ENCODE measurements at places on chromosomes 7 and 10. TPM values are rescaled to one million over a fixed set of nuclear protein-coding genes. Genes with fewer than 3 reads are reported as not detected.

DNA sequence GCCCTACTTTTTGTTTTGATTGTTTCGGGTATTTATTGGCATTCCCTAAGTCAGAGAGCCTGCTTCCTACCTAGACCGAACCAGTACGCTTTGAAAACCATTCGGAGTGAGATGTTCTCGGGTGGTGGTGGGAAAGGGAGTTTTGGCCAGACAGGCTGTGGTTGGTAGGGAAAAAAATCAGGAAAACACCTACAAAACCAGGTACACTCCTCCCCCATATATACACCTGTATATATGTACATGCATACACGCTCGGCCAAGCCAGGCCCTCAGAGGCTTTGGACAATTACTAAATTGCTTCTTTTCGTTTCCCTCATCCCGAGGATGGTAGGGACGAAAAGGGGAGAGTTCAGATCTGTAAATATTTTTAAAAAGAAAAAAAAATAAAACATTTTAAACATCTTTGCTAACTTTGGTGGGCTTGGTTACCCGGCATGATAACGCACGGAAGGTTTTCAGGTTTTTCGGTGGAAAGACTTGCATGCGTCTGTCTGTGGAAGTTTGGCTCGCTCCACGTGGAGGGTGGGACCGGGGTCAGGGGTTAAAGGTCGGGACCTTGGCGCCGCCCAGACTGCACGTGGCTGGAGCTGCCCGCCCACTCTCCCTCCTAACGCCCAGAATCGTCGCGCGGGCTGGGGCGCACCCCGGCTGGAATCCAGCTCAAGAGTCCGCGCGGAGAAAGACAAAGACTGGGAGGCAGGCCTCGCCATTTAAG, 2.5 kb downstream of the HMX2 start:
- DNase-seq: no peak

GRCh38 chr7:11120675-11121220, 147.1 kb downstream of the PHF14 start:
- DNase-seq: no peak

GRCh38 chr7:37990337-37990736, 69.9 kb downstream of the EPDR1 start:
- DNase-seq: no peak

DNA sequence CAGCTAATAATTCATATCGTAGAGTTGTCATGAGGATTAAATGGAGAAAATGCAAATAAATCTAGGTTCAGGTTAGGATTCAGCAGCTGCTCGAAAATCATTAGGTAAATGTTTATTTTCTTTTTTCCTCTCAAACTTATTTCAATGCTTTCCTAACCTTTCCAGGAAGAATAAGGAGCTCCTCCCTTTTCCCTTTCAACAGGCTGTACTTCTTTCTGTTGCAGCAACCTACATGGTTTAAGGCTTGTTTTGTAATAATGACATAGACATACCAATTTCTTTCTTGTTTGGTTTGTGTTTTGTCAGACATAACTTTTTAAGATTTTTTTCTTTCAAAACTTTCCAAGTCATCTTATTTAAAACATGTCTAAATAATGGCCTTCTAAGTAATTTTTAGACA, 18.2 kb downstream of the GPR141 start:
- no peak for DNase-seq

- DNase-seq: no peak
Observed at GRCh38 chr7:29805031-29805430, 1.3 kb upstream of the WIPF3 start.

DNA sequence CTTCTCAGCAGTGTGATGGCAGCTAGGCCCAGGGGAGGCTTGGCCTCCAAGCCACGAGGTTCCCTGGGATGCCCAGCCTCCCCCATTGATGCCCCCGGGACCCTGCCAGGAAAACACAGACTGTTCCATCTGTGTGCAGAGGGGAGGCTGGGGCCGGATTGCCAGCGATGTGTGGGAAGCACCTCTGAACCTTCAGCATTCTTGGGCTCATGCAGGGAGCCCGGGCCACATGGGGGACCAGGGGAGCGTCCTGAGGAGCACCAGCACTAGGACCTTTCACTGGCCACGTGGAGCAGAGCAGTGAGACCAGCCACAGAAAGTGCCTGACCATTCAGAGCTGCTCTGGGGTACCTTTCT, 2.6 kb downstream of the IMPDH1 start:
- DNase-seq: no peak

- DNase-seq: peak; percentile 69
Observed at GRCh38 chr7:150962553-150963399, 15.3 kb downstream of the KCNH2 start.

DNA sequence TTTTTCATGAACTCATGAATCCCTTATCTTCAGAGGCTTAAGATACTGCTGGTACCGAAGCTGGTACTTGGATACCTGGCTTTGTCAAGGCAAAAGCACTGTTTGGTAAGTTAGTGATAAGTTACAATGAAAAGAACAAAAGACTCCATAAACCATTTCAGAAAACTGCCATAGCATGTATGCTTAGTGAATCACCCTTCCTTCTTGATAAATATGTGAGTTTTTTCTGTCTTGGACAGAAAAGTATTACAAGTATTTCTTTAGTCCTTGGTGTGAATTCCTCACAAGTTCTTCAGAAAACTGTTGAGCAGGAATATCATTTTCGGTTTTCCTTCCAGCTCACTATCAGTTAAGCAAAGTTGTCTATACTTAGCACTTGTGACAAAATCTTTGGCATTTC, 25.6 kb downstream of the PUS7 start:
- DNase-seq: no peak

DNA sequence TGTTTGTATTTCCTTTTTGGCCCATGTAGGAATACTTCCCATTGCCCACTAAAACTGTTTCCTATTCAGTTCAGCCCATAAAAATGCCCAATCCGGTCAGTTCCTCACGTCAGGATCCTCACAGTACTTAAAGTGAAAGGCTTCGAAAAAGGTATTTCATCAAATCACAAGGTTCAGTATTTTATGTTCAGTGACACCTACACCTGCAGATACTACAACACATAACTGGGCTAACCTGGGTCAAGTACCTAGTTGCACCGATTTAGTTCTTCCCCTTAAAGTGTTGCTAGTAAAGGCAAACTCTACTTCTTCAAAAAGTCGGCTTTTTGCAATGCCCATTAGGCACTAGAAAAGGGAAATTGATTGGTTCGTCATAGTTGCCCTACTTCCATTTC, 1.1 kb downstream of the SNX13 start:
- DNase-seq: no peak

DNA sequence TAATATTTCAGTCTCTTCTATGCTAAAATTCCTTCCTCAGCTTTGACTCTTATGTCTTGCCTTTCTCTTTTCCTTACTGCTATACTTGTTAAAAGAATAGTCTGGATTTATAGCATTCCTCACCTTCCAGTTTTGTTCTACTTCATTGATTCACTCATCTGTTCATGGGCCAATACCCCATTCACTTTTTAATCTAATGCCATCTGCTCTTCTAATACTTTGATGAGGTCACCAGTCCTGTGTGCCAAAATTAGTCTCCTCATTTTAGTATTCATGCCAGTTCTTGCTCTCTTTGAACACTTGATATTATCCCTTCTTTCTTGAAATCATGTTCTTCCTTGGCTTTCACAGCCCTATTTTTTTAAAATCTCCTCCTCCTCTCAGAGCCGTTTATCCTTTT, 19.3 kb downstream of the STK17A start:
- no peak for DNase-seq

DNA sequence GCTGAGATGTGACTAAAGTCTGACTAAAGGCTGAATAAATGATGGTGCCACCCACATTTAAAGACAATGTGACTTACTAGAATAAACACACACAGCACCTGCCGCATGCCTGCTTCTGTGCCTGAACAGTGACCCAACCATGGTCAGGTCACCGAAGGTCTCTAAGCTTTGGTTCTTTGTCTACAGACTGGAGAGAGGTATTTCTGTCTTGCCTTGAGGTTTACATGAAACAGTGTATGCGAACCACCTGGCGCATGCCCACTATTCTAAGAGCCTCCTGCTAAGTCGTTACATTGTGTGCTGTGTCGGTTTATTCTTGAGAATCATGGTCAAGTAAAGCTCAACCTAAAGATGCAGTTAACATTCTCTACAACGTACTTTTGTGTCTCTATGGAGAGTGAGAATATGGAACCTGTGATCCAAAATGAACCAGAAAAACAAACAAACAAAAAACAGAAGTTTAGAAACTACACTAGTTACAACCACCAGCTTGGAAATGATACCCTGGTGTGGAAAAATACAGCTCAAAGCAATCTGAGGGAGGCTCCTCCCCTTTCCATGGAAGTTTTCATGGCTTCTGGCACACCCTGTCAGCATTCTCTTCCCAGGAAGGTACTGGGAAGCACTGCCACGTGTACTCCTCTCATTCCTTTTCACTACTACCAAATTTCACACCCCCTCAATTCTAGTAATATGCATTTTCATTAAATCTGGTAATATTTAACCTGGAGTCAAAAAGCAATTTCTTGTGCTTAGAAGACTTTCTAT, 40.0 kb downstream of the VOPP1 start:
- no peak for DNase-seq

DNA sequence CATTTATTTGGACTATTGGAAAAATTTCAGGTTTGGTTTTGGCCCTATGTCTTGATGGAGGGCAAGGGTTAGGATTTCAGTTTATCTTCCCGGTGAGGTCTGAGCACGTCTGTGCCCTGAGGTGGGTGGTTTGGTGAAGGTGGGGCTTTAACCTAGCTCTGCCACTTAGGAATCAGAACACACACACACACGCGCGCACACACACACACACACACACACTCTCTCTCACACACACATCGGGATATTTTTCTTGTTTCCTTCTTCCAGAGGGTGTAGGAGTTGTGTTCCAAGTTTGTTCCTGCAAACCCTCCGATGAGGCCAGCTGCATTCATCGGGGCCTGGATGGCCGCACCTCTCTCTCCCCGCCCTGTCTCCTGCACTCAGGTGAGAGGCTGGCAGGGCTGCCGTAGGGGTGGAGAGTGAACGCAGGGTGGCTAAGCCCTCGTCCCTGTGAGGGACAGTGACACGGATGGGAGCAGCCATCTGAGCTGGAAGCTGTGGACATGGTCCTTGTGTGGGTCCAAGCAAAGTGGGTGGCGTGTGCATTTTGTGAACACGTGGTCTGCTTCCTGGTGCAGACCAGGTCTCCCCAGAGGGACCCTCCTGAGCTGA, 34.2 kb downstream of the CHST12 start:
- DNase-seq: no peak

- peak; percentile 18 for DNase-seq
Observed at GRCh38 chr7:13742811-13743210, 246.7 kb downstream of the ETV1 start.

DNA sequence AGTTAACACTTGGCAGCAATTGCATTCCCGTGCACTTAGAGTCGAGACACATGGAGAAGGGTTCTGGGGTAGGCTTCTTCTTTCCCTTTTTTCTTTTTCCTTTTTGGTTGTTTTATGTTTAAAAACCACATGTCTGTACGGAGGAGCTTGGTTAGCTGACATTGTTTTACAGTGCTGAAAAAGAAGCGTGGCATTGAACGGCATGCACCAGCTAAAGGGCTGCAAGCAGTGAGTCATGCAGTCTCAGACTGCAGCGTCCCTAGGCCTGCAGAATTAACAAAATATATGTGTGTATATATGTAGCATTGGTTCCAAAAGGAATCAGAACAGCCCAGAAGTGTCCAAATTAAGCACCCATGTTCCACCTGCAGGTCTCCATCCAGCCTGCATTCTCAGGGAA, 211.0 kb downstream of the TCF7L2 start:
- no peak for DNase-seq

- DNase-seq: no peak
Observed at GRCh38 chr10:128511284-128511683, 385.1 kb upstream of the MKI67 start.

GRCh38 chr7:147498081-147498480, 1092.5 kb upstream of the C7orf33 start:
- DNase-seq: no peak

- no peak for DNase-seq
Observed at GRCh38 chr7:84191842-84192241, 2.7 kb downstream of the SEMA3A start.

Gene ANKRD22
- total RNA-seq: 0.14 TPM

Gene UBE2H
- 158 TPM for total RNA-seq

Gene SPAM1
- 0.32 TPM for total RNA-seq
